ENCODE measurements at places on chromosomes 6 and 20.
A peak's percentile ranks its signal among the peaks of the same experiment; 100 is the strongest.

GRCh38 chr6:19369785-19370184 is 467.4 kb upstream of the ID4 start:
- no peak for DNase-seq

GRCh38 chr6:34571388-34571787 is 15.3 kb upstream of the SPDEF start:
- no peak for DNase-seq

DNA sequence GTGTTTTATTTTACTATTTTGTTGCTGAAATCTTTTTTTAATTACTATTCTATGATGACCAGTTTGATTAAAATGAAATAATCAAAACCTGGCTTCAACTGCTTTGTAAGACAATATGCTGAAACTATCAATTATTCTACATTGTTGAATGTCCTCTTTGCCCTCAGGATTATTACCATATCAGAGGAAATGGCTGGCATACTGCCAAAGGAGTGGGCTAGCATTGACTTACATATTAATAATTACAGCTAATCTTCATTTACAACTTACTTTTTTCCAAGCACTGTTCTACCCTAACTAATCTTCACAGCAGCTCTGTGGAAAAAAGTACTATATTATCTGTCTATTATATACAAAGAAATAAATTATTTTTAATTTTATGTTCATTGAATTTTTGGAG is 560.5 kb downstream of the BCKDHB start:
- no peak for DNase-seq

GRCh38 chr6:22613695-22614094 is 44.3 kb downstream of the HDGFL1 start:
- DNase-seq = no peak

DNA sequence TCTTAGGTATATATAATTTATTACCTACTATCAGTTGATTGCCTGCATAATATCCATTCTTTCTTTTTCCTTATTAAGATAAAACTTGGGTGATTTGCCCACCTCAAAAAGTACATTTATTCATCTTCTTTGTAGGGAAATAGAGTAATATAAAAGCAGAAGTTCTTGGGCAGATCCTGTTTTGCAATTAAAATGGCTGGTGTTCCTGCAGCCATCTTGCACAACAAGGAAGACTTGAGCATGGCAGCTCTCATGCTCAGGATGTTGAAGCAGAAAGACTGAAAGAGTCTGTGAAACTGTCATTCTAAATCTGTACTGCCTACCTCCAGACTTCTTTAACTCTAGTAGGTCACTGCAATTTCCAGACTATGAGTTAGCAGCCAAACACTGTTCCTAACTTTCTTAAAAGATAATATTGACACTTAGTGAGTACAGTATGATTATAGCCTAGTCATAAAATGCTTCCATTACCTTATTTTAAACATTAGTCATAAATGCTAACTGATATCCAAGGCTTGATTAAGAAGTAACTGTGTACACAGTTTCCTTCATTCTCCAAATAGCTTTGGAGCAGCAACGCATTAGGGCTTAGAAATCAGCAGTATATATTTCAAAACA is 24.6 kb upstream of the HTR1B start:
- no peak for DNase-seq

- no peak for DNase-seq
Observed at GRCh38 chr20:37579106-37579505, 51.4 kb upstream of the BLCAP start.

GRCh38 chr20:62888406-62888805 is 26.8 kb upstream of the TCFL5 start:
- no peak for DNase-seq

- peak; percentile 9 for DNase-seq
Observed at GRCh38 chr6:147821295-147821897, 312.9 kb downstream of the SAMD5 start.

- DNase-seq = no peak
Observed at GRCh38 chr6:113744861-113745260, 112.3 kb upstream of the MARCKS start.

DNA sequence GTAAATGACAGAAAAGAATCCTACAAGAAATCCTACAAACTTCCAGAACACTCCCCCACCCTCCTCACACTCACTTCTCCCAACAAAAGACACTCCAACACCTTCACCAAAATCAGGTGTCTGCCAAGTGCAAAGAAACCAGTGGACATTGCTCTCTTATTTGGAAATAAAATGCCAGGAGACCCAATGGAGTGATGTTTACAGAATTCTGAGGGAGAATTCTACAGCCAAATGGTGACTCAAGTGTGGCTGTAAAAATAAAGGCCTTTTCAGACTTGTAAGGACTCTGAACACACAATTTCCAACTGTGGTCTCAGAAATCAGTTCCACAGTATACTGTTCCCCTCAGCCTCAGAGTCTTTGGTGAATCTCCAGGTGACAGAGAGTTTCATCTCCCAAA is 109.6 kb upstream of the CARMIL1 start:
- DNase-seq = no peak

- peak; percentile 36 for DNase-seq
Observed at GRCh38 chr6:100479179-100480035, 14.7 kb upstream of the SIM1 start.

Data from Ammon's horn (tissue), 1 donor.